Stimulated activated CD8-positive, alpha-beta memory T cell treated with anti-CD3 and anti-CD28 coated beads, Interleukin-15, amount 100 ng/mL, for 4 hours (primary cell): ENCODE measurements at places on chromosomes 12 and 14.
A peak's percentile ranks its signal among the peaks of the same experiment; 100 is the strongest.

DNA sequence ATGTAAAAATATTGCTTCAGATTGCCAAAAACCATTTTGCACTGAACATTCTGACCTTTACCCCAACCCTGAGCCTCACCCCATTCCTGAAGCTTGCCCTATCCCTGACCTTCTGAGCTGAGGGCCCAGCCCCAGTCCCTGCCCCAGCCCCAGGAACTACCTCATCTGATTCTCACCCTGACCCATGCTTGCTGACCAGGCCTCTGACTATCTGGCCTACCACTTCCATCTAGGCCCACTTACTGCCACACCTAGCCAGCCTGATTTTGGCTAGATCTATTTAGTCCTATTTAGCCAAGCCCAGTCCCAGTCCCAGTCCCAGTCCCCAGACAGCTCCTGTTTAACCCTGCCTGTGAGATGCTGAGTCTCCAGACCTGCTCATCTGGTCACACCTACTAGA is 33.6 kb downstream of the OR10P1 start:
- DNase-seq, result no peak

GRCh38 chr12:2233034-2233433 is 180.2 kb downstream of the CACNA1C start:
- DNase-seq, result no peak

DNA sequence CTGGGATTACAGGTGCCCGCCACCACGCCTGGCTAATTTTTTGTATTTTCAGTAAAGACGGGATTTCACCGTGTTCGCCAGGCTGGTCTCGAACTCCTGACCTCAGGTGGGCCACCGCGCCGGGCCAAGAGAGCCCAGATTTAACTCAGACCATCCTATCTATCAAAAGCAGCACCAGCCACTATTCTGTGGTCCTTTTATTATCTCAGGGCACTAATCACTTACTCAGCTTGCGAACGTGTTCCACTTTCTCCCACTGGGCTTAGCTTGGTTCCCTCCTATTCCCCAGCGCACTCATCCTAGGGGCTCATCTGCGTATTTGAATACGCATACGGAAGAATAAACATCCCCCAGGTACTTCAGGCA is 16.2 kb upstream of the AACS start:
- no peak for DNase-seq

GRCh38 chr12:9735601-9736000 is 2.7 kb upstream of the CLECL1 start:
- no peak for DNase-seq

- no peak for DNase-seq
These were observed 11.8 kb upstream of the OR6S1 start for GRCh38 chr14:20652996-20653975.

- no peak for DNase-seq
These were observed 43.1 kb downstream of the PLEKHG3 start for GRCh38 chr14:64747327-64747726.

- no peak for DNase-seq
These were observed 57.0 kb downstream of the PTHLH start for GRCh38 chr12:27915536-27915935.

- DNase-seq, result no peak
These were observed 938 bp downstream of the RALGAPA1 start for GRCh38 chr14:35808076-35808637.

- no peak for DNase-seq
These were observed 100.7 kb downstream of the ELK3 start for GRCh38 chr12:96294831-96295230.

GRCh38 chr14:35046751-35047536 is 872 bp downstream of the FAM177A1 start:
- no peak for DNase-seq

DNA sequence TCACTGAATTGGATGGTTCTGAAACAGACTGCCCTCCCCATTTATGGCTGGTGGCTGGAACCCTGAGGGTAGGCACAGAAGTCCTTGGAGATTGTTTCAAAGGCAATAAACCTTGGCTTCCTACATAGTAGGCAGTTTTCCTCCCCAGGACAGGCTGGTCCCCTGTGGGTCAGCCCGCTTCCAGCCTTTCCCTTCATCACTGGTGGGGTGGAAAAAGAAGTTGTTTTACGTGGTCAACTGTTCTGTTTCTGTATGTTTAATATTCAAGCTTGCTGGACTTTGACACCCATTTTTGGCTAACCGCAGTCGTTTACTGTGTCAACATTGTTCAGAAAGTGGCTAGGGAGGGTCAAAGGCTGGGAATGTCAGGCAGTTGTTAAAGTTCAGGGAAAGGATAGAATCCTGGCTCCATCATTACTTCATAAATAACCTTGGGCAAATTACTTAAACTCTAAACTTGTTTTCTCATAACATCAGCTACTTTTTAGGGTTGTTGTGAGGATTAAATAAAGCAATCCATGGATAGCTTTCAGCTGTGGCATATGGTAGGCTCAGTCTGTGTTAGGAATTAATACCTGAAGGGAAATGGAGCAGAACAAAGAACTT is 2.4 kb downstream of the KLHDC2 start:
- DNase-seq, result no peak

DNA sequence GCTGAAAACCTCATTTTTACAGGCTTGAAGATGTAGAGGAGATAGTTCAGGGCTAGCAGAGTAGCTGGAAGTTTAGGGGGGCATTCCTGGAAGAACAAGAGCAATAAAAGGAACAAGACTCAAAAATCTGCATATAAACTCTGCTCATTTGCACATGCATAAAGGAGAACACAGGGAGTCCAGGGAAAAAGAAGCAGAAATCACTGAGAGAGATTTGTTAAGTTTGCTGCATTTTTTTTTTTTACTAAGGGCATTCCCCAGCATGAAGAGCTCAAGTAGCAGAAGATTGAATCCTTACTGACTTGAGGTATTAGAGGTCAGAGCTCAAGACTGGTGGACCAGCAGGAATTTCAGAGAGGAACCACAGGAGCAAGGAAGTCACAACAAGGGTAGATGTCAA is 28.2 kb upstream of the BCL11B start:
- DNase-seq, result no peak

DNA sequence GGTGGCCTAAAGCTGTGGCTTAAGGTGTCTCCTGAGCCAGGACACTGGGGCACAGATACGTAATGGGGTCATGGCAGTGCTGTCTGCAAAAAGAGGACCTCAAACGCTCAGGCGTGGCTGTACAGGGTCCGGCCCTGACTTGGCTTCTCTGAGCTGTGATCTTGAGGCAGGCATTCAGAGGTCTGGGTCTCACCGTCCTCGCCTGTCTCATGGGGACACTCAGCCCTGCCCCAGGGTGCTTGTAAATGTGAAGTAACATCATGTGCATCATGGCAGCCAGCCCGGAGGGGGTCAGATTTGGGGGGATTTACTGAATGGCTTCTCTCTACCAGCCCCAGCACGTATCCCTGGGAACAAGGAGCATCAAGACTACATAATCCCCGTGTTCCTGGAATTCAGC is 28.8 kb downstream of the DIO3 start:
- DNase-seq, result no peak

GRCh38 chr14:30648471-30648870 is 26.4 kb downstream of the SCFD1 start:
- no peak for DNase-seq

- no peak for DNase-seq
These were observed 62.1 kb downstream of the SPTB start for GRCh38 chr14:64817631-64818030.

GRCh38 chr14:79420725-79421124 is 790.6 kb downstream of the DIO2 start:
- no peak for DNase-seq

DNA sequence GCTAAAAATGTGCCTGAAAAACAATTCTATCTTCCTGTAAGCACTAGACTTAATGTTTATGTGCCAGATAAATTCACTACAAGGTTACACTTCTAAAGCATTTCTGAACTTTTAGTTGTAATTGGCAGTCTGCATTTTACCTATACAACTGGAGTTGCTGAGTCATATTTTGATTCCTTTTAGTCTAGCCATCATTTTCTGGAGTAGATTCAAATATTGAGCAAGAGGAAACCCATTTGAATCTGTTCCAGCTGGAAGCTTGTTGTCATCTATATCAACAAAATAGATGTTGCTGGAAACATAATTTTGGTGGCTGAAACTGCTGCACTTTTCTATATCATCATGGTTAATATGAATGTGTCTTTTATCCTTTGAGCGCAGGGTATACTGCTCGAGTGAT is 122.2 kb upstream of the CCDC175 start:
- DNase-seq, result no peak

- DNase-seq, result peak; percentile 86
These were observed 16.8 kb downstream of the MMP14 start for GRCh38 chr14:22852940-22853767.

DNA sequence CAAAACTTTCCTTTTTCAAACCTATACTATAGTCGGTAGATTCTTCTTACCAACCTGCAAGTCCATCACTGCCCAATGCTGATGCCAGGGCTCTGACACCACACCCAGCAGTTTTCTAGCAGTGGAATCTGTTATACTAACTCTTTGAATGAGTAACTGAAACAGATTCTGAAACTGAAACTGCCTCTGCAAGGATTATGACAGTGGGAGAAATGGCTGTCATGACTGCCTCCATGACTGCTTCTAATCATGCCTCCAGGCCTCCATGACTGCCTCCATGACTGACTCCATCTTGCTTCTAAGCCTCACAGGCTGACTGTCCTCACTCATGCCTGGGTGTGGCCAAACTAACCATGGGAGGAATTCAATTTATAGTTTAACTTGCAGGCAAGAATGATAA is 29.4 kb upstream of the OXA1L start:
- no peak for DNase-seq

GRCh38 chr12:10260927-10261326 is 46.7 kb upstream of the KLRD1 start:
- no peak for DNase-seq

DNA sequence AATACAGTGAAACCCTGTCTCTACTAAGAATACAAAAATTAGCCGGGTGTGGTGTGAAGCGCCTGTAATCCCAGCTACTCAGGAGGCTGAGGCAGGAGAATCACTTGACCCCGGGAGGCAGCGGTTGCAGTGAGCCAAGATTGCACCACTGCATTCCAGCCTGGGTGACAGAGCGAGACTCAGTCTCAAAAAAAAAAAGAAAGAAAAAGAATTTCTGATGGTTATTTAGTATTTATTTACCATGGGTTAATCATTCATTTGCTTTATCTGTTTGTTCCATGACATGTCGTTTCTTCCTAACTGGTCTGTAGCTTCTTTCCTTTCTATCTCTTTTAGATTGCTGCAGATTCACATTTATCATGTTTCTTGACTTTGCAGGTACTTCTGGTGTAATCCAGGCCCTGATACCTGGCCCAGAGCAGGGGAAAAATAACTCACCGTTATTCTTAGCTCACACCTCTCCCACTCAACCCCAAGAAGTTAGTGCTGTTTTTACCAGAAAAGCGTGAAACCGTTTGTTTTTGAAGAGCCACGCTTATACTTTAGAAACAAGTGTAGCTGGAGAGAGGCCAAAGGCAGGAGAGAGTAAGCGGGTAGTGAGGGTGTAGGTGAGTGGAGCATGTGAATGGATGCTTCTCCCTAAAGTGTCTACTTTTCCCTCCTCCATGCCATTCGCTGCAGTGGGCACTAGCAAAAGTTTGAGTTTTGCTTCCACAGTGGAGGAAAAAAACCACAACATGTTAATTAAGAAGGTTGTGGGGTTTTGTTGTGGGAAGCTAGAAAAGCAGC is 45.4 kb downstream of the SRGAP1 start:
- no peak for DNase-seq

DNA sequence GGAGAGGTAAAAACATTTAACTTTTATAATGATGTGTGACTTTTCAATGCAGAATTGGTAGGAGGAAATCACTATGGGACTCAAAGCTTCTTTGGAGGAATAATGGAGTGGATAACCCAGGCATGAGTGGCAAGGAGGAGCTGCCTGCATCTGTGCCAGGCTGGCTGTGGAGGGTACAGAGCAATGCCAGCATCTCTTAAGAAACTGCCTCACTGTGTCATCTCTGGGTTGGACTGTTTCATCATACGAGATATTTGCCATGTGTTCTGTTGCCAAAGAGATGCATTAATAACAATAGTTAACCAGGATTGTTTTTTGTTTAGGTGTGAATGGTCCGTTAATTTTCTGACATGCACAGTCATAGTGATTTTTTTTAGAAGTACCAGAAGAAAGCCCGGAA is 183.7 kb upstream of the NTF3 start:
- DNase-seq, result no peak

GRCh38 chr12:38653650-38654049 is 251.7 kb downstream of the CPNE8 start:
- DNase-seq, result no peak

DNA sequence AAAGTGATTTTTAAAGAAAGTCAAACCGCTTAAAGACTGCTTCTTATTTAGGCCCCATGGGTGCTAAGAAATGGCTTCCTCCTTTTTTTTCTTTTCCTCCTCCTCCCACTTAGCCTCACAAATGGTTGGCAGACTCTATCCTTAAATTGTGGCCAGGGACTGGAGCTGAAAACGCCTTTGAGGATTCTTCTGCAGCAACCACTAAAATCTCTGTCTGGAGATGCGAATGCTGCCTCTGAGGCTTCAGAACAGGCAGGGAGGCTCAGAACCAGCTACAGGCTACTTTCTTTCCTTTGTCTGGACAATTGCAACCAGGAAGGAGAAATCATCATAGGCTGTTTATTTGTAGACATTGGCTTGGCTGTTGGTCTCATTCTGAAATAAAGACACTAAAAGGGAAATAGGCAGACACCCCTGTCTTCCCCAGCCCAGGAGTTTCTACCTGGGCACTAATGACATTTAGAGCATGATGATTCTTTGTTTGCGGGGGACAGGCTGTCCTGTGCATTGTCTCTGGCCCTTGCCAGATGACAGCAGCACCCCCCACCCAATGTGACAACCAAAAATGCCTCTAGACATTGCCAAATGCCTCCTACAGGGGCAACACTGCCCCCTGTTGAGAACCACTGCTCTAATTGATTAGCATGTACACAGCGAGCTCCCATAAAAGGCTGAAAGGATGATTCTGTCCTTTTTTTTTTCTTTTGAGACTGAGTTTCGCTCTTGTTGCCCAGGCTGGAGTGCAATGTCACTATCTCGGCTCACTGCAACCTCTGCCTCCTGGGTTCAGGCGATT is 50.3 kb downstream of the MAP1LC3B2 start:
- no peak for DNase-seq

- no peak for DNase-seq
These were observed 52.7 kb downstream of the BCAT1 start for GRCh38 chr12:24896171-24896570.

- DNase-seq, result no peak
These were observed 23.2 kb upstream of the MTHFD1 start for GRCh38 chr14:64364907-64365306.

- no peak for DNase-seq
These were observed 4.1 kb downstream of the BHLHE41 start for GRCh38 chr12:26120561-26121274.

GRCh38 chr12:3242199-3242863 is 165.2 kb downstream of the TSPAN9 start:
- DNase-seq, result no peak
